HS-5 (cell line): ENCODE measurements at places on chromosomes 7 and 10.
A peak's percentile ranks its signal among the peaks of the same experiment; 100 is the strongest.

- DNase-seq: no peak
Observed at GRCh38 chr7:28688651-28689050, 269.5 kb downstream of the TRIL start.

DNA sequence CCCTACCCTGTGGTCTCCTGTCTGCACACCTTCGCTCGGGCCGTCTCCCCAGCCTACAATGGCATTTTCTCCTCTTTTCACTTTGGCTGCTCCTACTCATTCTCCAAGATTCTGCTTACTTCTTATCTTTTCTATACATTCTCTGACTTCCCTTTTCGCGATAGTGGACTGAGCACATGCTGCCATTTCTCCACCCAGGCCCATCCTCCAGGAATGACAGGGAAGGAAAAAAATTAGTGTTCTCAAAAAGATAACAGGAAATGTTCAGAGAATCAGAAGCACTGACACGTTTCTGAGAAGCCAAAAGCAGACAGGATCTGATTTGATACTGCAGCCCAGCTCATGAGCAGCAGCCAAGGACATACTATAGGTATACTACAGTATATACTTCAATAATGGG, 6.4 kb upstream of the ANXA11 start:
- no peak for DNase-seq

DNA sequence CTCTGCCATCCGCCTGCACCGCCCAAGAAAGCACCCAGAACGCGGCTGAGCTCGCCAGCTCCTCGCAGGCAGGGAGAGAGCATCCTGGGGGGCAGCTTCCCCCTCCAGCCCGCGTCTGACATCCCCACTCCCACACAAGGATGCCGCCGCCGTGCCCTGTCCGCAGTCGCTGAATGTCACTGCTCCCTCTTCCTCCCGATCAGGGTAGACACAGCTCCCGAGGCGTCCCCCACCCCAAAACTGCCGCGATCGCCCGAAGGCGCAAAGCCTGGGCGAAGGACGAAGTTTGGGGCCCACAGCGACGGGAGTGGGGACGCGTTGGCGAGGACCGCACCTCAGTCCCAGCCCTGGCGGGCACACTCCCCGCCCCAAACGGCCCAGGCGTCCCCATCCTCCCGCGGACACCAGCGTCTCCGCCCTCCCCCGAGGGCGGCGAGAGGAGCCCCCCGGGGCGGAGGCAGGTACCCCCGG, 1.5 kb upstream of the KAT6B start:
- no peak for DNase-seq

GRCh38 chr10:112471878-112472487, 25.0 kb downstream of the VTI1A start:
- DNase-seq: no peak

- DNase-seq: no peak
Observed at GRCh38 chr7:604001-604883, 84.6 kb upstream of the PDGFA start.

GRCh38 chr10:24007359-24007758, 201.6 kb upstream of the KIAA1217 start:
- DNase-seq: no peak

DNA sequence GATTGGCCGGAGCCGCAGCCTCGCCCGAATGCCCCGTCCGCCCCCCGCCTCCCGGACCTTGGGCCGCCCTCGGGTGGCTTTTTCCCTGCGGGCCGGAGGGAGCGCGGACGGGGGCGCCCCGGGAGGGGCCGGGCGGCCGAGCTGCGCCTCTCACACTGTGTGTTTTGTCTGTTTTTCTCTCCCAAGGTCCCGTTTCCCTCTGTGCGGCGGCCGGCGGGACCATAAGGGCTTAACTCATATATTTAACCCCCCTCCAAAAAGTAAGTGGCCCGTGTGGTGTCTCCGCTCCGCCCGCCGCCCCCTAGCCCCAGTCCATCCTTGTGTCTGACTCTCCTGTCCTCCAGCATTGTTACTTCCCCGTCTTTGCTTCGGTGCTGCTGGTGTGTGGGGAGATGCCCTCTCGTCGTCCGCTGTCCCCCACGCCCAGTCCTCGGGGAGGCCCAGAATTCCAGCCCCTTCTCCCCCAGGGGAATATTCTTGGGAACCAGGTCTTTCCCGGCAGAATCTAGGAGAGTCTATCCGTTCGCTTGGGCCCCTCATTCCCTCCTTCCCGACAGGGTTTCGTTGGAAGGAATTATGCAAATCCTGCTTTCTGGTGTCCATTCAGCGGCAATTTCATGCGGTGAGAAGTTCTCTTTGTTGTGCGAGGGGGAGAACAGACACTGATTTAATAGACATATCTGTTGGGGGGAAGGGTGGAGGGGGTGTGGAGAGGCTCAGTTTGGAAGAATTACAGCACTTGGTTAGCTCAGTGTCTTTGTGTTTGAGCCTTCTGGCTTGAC, 1.3 kb downstream of the LCOR start:
- no peak for DNase-seq

DNA sequence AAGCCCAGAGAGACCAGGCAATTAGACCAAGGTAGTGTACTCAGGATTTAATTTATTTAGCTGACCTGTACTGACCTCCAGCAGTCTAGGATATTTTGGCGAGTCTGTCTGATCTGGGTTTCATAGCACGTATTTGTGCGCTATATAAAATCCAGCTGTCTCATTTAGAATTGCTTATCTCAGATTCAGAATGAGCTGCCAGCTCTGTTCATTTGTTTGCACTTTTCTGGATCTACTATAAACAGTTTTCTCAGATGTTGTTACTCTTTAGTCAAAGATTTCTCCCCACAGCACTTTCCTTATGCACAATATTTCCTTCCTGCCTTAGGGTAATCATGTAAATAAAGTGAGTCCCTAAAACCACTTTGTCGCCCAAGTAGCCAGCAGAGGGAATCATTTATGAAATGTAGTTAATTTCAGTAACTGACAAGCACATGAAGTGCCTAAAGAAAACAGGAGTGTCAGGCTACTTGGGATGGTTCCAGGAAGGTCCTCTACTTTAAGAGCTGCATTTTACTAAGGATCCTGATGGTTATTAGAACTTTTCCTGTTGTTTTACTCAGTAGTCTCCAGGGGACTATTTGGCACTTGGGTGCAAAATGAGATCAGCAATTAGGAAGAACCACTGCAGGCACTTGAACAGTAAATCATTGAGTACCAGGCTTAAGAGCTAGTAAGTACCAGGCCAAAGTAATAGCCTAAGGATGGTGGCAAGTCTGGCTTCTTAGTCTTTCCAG, 226.4 kb downstream of the TWIST1 start:
- DNase-seq: no peak

- DNase-seq: no peak
Observed at GRCh38 chr10:33143160-33143728, 185.2 kb upstream of the ITGB1 start.

- DNase-seq: no peak
Observed at GRCh38 chr10:122265896-122266295, 5.2 kb upstream of the BTBD16 start.

GRCh38 chr10:111560027-111560426, 483.2 kb downstream of the ADRA2A start:
- no peak for DNase-seq

GRCh38 chr10:61219696-61220095, 233.5 kb downstream of the TMEM26 start:
- DNase-seq: no peak

- no peak for DNase-seq
Observed at GRCh38 chr10:77649333-77650331, 12.0 kb upstream of the KCNMA1 start.

DNA sequence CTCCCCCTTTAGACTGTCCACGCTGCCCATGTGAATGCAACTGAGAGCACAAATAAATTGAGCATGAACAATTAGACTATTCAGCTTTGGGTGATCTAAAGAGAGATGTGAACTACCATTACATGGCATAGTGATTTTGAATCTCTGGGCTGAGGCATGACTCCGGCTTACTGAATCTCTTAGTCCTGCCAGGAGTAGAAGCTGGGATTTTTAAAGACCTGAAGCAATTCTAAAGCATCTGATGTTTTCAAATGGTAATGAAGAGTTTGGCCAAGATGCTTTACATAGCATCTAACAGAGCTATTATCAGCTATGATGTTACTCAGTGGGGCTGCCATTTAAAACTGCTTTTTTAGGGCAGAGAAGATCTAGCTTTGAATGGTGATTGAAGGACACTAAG, 1059.1 kb downstream of the SORCS3 start:
- no peak for DNase-seq

DNA sequence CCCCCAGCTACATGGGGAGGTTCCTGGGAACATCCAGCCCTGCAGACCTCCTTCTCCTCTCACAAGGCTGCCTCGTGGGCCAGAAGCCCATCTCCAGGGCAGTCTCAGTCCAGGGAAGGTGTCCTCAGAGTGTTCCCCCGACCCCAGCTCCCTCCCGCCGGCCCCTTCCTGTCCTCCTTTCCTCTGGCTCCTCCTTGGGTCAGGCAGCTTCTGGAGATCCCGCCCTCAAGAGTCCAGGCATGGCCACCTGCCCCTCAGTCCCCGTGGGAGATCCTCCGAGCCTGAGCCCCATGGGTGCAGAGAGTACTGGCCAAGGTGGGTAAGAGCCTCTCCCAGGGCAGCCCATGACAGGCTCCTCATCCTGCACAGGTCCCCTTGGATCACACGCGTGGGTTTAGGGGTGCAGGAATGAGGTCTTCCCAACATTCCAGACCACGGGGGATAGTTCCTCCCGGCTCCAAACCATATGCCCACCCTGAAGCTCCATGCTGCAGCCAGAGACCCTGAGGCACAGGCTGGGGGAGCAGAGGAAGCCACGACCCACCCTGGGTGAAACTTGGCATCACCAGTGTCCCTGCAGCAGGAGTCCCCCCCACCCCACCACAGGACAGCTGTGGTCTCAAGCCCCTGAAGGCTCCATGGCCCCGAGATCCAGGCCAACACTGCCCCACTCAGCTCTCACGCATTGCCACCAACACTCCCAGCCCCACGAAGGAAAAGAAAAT, 65.5 kb downstream of the OAT start:
- DNase-seq: no peak

DNA sequence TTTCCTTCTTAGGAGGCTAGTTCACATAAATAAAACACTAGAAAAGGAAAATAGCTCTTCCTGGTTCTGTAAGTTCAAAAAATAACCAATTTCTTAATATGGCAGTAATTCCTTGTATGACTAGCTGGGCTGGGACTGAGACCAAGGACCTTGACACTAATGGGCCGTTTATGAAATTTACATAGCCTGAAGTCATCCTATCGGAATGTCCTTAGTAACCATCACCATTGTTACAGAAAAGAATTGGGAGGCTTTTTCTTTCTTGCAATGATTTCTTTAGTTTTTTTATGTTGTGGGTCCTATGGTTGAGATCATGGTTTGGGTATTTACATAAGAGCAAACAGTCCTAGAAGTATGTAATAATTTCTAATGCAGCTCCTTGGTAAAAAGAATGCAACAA, 87.1 kb upstream of the HDAC9 start:
- DNase-seq: peak; percentile 83
